ENCODE measurements at places on chromosomes 6 and 20.

DNA sequence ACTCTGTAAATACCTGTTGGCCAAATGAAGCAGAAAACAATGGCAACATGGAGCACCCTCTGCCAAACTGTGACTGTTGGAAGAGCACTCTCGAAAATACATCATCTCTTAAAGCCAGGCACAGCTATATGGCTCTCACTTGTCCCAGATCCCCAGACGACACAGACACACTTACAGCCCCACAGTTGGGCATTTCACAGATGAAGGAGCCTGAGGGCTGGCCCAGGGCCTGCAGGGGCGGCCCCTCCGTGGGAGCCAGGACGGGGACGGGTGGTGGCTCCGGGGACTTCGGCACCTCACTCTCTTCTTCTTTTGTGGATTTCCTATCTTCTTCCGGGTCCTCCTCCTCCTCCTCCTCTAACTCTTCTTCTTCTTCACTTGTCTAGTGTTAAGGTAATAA lies 18.4 kb upstream of the MRPS10 start:
- no peak for DNase-seq

GRCh38 chr6:114375541-114376192 lies 32.8 kb upstream of the HS3ST5 start:
- no peak for DNase-seq

- no peak for DNase-seq
These were observed 9.4 kb downstream of the HM13 start for GRCh38 chr20:31523361-31524283.

DNA sequence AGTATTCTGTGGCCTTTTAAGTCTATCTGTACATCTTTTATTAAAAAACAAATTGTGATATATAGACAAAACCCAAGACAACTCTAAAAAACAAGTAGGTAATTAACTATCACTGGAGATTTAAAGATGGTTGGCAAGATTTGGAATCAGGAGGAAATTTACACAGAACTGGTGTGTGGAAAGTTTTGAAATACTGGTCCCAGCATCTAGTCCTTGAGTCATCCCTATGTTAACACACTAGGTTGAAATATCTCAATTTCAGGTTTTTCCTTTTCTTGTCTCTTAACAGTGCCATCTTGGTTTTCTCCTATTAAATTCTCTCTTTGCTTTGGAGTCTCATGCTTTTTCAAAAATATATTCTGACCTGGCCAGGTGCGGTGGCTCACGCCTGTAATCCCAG lies 27.5 kb downstream of the SASH1 start:
- DNase-seq: no peak

DNA sequence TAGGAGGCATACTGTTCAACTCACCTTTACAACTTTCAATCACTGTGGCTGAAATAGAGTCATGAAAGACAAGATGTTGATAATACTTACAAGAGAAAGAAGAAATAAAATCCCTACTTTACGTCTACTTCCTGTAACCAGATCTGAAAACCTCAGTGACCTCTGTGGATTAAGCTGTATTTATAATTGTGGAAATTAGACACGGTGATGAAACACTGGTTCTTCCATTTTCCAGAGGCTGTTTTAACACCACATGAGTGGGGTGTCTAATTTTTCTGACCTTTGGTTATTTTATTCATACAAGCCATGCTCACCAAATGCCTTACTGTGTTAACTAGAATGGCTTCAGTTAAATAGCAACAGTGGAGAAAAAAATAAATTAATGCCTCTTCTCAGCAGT lies 58.5 kb upstream of the HIVEP1 start:
- DNase-seq: no peak

DNA sequence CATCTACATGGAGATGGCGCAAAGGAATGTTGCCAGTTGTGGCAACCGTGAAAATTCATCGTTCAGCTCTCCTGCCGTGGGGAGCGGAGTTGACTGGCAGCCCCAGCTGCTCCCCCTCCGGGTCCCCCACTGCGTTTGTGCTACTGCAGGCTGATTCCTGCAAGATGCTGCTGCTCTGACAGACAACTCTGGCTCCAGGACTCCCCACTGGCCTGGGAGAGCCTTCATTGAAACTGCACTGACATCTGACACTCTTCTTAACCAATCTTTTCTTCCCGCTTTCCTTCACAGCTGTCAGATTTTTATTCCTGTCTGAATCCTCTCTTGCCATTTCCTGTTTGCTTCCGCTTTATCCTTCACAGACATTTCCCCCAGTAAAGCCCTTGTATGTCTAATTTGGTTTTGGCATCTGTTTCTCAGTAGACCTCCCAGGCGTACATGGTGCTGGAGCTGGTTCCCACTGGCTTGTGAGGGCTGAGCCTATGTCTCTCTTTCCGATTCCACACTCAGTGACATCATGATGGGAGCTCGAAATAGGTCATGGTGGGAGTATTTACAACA lies 9.5 kb upstream of the ATRN start:
- DNase-seq: peak; percentile 89

GRCh38 chr6:129607581-129608186 lies 102.3 kb downstream of the ARHGAP18 start:
- peak; percentile 48 for DNase-seq

DNA sequence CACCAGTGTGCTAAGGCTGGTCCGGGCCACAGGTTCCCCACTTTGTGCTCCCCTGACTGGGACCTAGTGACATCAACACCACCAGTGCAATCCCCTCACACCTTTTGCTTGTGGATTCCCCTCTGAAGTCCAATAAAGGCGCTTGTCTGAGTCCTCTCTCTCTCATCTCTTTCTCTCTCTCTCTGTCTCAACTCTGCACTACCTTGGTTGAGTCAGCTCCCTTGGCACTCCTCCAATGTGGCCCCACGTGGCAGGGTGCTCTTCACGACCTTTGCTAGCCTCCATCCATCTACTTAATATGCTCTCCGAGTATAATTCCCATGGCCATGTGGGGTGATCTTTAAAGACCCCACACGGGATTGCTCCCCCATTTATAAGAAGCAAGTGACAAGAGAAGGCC lies 385.0 kb downstream of the CD83 start:
- DNase-seq: no peak

- DNase-seq: no peak
These were observed 41.3 kb downstream of the RBM38 start for GRCh38 chr20:57432480-57432861.

- DNase-seq: no peak
These were observed 42.7 kb upstream of the ZNF831 start for GRCh38 chr20:59120919-59121318.

DNA sequence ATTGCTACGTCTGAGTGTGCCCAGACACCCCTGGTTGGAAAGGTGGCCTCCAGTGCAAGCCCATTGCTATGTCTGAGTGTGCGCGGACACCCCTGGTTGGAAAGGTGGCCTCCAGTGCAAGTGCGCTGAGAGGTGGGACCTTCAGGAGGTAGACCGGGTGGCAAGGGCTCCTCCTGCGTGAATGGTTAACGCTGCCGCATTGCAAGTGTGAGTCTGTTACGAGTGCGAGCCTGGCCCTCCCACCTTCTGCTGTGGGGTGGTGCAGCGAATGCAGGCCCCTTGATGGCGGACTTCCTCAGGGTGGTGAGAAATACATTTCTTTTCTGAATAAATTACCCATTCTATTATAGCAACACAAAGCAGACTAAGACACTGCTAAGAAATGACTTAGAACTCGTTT lies 208.8 kb downstream of the DLL1 start:
- no peak for DNase-seq

GRCh38 chr20:61913423-61914225 lies 152.1 kb downstream of the TAF4 start:
- peak; percentile 29 for DNase-seq

GRCh38 chr20:15200147-15200565 lies 862.7 kb upstream of the FLRT3 start:
- no peak for DNase-seq

DNA sequence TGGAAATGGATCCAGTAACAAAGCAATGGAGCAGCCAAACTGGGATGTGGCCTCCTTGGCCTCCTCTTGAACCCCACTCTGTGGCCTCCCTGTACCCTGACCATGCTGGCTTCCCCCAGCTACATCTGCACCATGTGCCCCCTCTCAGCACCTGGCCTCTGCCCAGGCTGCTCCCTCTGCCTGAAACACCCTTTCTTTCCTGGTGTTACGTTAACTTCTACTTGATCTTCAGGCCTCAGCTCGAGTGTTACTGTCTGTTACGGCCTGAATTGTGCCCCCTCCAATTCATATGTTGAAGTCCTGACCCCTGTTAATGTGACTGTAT lies 30.2 kb downstream of the NOL4L start:
- DNase-seq: no peak

GRCh38 chr6:11236076-11236750 lies 3.7 kb upstream of the NEDD9 start:
- no peak for DNase-seq

DNA sequence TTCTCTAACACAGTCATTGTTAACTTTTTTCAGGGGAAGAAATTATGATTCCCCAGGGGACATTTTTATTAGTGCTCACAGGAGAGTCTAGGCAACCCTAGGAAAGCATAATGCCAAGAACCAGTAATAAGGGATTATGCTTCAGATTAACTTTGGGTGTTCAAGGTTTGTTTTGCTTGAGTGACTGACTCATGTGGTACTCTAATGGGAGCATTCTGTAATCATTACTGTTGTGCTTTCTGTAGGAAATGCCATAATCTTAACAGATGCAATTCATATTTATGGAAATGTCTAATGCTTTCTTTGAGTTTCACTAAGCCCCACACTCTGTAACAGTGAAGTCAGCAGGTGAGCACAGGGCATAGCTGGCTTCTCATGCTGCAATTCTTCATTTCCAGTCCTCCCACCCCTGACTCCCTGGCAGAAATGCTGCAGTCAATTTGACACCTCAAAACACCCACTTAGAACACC lies 263.4 kb upstream of the MAN1A1 start:
- no peak for DNase-seq

- DNase-seq: no peak
These were observed 118.7 kb downstream of the EPHA7 start for GRCh38 chr6:93300661-93301060.

All from tongue (tissue), 3 donors.